ENCODE measurements at places on chromosomes 2 and 18.

- DNase-seq, result no peak
These were observed 65.4 kb upstream of the DNAJC10 start for GRCh38 chr2:182650704-182651103.

DNA sequence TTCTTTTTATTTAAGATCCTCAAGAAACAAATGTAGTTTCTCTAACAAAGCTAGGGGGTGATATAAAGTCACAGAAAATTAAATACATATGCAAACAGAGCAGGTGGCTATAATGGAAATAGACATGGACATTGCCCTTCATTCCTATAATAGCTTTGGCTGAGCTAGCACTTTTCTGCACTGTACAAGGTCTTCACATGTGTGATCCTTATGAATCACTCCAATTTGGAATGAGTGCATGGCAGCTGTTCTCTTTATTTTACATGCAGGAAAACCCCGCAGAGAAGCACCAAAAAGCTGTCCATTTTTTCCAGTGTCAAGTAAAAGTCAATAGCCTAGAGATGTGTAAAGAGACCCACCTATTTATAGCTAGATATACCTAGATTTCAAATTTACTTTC lies 747.4 kb upstream of the SLC8A1 start:
- no peak for DNase-seq

DNA sequence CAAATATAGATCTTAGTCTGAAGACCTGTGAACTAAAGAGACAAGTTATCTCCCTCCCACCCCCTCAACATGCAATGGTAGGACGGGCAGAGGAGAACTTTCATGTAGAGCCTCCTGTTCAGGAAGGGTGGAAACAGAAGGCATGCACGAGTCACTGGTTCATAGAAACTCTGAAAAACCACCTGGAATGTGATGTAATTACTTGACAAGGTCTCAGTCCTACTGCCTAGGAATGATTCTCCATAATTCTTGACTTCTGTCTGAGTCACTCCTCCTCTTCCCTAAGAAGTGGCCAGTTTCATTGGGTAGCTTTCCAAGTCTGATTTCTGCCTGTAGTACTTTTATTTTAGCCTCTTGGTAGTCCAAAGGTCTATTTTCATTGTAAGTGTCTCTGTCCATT lies 277.3 kb downstream of the PTPRM start:
- no peak for DNase-seq

DNA sequence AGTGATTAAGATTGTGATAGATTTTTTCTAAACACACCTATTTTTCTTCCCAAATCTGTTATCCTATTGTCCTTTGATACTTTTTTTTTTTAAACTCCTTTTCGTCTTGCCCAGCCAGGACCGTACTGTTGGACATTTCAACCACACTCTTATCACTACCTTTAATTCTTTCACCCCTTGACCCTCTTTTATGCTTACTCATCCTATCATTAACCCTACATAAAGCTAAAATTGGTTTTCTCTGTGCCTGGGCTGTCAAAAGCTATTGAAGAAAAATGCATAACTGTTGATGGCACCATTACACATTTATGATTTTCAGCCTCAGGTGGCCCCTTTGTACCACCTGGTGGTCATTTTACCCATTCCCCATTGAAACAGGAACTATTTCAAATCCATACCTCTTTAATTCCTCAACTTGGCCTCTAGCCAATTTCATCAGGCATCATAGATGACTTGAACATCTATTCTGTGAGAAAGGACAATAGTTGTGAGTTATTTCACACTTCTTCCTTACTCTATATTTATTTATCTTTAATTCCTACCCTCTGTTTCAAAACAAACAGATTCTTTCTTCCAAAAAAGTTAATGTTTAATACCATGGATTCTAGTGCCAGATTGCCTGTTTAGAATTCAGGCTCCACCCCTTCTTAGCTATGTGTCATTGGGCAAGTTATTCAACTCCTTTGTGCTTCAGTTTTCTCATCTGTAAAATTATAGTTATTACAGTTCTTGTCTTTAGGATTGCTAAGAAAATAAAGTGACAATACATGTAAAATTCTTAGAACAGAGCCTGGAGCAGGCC lies 258.6 kb downstream of the CAMKMT start:
- no peak for DNase-seq

DNA sequence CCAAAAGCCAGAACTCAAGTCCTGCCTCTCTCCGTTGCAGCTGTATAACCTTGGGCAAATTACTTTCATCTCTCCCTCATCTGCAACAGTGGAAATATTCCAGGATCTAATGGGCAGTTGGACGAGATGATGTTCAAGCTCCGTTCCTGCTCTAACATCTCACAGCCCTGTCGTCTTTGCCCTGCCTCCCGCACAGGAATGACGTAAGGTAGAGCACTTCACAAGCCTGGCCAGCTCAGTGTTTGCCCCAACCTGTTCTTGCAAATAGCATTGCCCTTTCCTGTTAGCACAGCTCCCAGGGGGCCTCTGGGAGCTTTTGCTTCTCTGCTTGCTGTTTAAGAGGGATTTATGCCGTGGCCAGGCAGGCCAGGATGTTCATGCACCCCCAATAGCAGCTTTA lies 107.9 kb downstream of the KLHL29 start:
- no peak for DNase-seq

GRCh38 chr18:47397671-47398319 lies 146.3 kb upstream of the SKOR2 start:
- no peak for DNase-seq

DNA sequence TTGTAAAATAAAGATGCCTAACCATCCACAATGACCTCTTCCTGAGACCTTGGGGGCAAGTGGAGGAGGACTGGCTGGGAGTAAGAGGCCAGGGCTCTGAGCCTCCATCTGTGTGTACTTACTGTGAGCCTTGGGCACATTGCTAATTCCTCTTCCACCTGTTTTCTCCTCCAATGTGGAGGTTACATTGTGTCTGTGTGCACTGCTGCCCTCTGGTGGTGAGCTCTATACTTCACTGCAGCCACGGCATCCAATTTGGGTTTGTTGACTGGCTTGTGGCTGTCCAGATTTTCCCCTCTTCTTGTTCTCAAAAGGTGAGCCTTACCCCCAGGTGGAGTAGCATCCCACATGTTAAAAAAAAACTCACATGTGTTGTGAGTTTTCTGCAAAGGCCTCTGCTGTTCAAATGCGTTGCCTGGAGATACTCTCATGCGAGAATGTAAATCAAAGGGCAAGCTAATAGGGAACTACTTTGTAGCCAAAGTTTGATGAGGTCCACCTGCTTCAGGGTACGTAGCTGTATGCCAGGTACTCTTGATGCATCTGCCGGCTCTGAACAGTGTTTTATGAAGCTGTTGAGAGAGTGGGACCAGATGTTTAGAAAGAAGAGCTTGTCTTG lies 80.8 kb downstream of the APOB start:
- DNase-seq, result peak; percentile 88

DNA sequence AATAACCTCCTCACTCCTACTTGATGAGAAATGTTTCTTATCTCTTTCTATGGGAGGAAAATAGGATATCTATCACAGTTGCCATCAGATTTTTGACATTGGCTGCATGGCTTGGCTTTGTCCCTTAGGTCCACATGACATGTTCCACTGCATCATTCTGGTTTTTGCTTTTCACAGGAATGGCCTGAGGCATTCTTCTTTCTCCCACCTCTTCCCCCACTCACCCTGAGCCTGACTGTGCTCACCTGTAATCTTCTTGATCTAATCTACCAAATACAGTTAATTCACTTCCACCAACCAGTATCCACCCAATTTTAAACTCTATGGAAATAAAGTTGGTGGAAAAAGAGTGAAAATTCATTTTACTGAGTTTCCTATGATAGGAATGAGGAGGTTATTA lies 763.5 kb upstream of the CELF4 start:
- no peak for DNase-seq

DNA sequence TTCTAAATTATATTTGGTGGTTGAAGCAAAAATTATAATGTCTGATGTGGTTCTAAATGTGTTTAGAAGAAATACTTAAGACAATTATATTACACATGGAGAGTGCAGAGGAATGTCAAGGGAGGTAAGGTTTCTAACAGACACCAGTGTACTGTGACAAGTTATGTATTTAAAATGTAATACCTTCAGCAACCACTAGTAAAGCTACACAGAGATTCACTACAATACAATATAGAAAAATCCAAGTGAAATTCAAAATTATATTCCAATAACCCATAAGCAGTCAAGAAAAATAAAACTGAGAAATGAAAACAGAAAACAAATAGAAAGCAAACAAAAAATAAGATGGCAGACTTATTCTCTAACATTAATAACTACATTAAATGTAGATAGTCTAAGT lies 249.5 kb upstream of the KLHL14 start:
- no peak for DNase-seq

DNA sequence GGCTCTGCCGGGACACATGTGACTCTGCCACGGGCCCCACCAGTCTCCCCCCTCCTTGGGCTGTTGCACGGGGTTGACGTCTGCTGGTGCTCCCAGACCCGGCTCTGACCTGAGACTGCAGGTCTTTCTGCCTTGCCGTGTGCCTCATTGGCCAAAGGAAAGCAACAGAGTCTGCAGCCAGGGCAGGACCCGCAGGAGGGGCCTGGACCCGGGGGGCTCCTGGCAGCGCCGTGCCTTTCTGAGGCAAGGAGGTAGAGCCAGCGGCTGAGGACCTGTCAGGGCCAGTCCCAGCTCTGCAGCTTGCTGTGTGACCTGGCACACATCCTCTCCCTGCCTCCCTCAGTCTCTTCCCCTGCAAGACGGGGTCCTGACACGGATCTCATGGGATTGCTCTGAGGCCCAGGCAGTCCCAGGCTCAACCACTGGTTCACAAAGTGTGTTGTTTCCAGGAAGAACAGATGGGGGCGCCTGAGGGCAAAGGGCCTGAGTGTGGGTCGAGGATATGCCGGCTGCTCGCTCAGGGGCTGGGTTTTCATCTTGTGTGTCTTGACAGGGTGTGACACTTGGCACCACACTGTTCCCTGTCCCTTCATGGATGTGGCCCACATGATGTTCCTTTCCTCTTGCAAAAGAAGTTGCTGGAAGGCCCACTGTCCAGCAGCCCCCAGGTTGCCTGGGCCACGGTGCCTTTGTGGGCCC lies 9.0 kb downstream of the CAPN10 start:
- no peak for DNase-seq

DNA sequence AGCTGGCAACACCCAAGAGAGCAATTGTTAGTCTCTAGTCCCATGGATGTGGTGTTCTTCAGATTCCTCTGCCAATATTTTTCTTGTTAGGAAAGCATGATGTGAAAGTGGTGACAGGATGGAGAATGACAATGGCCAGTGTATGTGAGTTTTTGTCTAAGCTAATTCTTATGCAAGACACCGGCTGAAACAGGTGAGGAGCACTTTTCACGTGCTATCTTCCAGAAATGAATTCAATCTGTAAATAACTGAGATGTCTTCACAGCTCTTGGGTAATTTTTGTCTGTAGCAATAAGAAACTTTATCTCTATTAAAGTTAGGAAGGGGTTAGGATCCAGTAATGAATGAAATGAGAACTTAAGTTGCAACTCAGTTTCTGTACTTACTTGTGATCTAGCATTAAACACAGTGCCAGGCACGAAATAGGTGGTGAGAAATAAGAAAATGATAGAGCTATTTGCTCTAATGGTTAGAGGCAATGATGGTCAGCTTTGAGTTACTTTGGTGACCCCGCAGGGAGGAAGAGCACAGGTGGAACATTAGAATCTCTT lies 676 bp upstream of the AGPS start:
- no peak for DNase-seq

- DNase-seq, result no peak
These were observed 95.5 kb downstream of the MTCL1 start for GRCh38 chr18:8800876-8801262.

DNA sequence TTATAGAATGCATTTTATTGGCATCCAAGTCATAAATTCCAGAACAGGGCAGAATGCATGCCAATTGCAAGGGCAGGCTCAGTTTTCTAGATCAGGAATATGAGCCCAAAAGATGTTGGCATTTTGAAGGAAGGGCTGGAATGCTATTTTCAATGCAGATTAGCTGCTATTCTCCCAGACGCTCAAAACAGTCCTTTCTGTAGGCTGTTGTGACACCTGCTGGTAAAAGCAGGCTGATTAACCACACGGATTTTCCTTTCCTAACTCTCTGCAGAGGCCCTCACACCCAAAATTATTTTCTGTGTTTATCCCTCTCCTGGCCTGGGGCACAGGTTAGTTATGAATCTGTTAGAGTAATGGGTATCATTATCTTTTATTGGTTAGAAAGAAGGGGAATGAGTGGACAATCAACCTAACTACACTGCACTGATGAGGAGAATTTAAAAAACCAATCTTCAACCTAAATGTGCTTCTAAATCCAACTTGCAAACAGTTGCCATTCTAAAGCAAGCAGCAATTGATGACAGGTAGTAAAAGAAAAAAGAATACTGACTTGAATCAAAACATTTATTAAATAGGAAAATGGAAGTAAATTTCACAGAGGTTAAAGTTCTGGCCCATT lies 94.0 kb downstream of the PLA2R1 start:
- no peak for DNase-seq

DNA sequence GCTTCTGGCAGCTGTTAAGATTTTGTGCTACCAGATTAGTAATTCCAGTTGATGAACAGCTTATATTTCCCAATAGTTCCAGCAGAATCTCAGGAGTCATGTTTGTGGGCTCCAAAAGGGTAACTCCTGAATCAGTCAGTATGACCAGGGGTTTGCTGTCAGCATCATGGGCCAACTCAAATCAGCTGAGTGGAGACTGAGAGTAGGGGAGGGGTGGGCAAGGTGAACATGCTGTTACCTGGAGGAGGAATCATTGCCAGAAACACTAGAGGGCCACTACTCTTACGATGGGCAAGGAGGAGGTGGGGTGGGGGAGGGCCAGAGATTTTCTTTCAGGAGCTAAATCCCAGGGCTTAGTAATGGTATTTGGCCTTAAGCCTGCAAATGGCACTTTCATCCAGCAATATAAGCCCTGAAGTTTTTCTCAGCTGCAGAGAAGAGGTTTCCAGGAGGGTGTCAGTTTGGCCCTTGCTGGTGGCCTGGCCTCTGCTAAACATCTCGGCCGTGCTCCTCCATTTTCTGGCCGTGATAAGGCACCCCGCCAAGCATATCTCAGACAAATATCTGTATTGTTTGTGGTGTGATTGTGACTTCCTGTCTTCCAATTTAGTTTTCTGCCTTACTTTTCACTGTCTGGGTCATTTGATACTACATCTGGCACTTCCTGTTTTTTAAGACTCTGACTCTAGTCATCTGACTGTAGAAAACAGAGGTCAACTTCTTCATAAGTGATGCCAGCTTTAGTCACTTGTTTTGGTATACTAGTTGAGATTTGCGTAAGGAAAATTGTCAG lies 120.5 kb upstream of the CXCR4 start:
- peak; percentile 69 for DNase-seq

GRCh38 chr18:58859907-58860306 lies 4.8 kb upstream of the ZNF532 start:
- no peak for DNase-seq

GRCh38 chr2:118929059-118929458 lies 12.9 kb upstream of the MARCO start:
- DNase-seq, result no peak

Measured in activated CD8-positive, alpha-beta memory T cell treated with anti-CD3 and anti-CD28 coated beads for 24 hours (primary cell).